ENCODE measurements at places on chromosomes 4 and X.

GRCh38 chrX:7132335-7133049 is 15.0 kb upstream of the STS start:
- peak; percentile 77 for DNase-seq

- no peak for DNase-seq
Measured at GRCh38 chrX:11465648-11466411, 172.6 kb downstream of the AMELX start.

GRCh38 chrX:68261060-68261672 is 172.1 kb downstream of the OPHN1 start:
- DNase-seq: peak; percentile 15

DNA sequence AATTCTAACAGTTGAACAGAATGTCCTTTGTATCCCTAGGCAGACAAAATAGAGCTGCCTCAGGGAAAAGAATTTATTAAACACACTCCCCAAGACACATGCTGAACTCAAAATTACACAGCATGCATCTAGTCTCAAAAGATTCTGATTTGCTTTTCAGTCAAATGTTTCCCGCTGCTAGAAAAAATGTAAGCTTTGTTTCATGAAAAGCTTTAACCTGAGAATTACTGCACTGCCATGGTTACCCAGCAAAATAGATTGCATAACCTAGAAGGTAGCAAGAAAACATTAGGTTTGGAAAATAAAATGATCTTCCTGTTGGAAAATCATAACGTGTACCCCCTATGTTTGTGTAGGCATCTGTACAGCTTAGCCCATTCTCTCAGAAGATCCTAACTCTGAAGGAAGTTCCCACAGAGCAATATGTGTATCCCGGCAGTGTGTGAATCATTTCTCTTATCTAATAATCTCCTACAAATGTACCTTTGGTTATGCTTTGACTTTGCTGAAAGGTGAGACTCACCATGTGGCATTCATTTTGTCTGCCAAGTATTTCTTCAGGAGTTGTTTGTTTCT is 646.9 kb downstream of the STPG2 start:
- DNase-seq: no peak
